ENCODE measurements at places on chromosomes 5 and 9. TPM values are rescaled to one million over a fixed set of nuclear protein-coding genes. Genes with fewer than 3 reads are reported as not detected.

- no peak for DNase-seq
Observed at GRCh38 chr9:995192-995591, 18.7 kb downstream of the DMRT3 start.

DNA sequence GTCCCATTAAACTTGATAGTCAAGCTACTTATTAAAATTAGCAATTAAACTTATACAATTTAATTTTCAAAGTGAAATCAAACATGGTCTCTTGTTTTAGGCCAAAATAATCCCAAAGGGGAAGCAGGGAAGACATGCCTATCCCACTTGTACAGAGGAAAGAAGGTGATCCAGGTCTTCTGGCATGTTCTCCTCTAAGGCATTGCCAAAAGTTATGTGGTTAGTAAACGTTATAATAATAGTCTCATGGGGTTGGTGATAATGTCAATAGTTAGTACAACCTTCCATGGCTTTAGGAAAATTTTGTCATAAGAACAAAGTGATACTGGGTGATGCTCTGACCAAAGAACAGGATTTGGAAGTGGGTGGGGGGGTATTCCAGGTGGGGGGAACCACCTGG is 52.8 kb downstream of the ROR2 start:
- no peak for DNase-seq

DNA sequence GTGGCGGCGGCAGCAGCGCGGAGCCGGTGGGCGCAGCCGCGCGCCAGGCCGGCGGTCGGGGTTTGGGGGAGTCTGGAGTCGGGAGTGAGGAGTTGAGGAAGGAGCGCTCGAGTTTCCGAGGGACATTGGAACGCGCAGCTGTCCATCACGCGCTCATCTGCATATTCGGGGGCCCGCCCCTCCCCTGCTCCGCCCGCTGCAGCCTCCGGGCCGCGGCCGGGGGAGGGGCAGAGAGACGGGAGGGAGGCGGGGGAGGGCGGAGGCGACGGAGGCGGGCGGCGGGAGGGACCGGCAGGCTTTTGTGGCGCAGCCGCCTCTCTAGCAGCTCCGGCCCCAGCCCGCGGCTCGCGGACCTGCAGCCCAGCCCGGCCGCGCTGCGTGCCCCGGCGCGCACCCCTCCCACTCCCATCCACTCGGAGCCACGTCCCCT is at the start of gene IRX2:
Gene IRX2, minus strand, starts transcription at position 86 of the 430 bp plus-strand sequence. CDS start 264 bp downstream, outside the sequence.
- no peak for DNase-seq

GRCh38 chr5:143174714-143175398 is 228.6 kb downstream of the NR3C1 start:
- no peak for DNase-seq

- no peak for DNase-seq
Observed at GRCh38 chr9:26296910-26297572, 595.6 kb downstream of the CAAP1 start.

- DNase-seq: no peak
Observed at GRCh38 chr9:88006511-88007290, 32.4 kb upstream of the CDK20 start.

TRPM3 gene
- total RNA-seq: 8.1 TPM
